ENCODE measurements at places on chromosomes 6 and 20. TPM values are rescaled to one million over a fixed set of nuclear protein-coding genes. Genes with fewer than 3 reads are reported as not detected.
A peak's percentile ranks its signal among the peaks of the same experiment; 100 is the strongest.

- no peak for DNase-seq
These were observed 48.7 kb downstream of the BCAS4 start for GRCh38 chr20:50843331-50844276.

DNA sequence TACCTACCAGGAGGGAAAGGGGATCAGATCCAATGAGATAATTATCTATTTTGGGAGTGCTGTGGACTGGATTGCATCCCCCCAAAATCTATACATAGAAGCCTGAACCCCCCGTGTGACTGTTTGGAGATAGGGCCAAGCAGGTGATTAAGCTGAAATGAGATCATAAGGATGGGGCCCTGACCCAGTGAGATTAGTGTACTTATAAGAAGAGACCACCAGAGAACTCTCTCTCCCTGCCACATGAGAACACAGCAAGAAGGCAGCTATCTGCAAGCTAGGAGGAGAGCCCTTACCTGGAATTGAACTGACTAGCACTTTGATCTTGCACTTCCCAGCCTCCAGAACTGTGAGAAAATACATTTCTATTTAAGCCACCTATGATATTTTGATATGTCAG lies 132.2 kb upstream of the NOX3 start:
- DNase-seq = no peak

DNA sequence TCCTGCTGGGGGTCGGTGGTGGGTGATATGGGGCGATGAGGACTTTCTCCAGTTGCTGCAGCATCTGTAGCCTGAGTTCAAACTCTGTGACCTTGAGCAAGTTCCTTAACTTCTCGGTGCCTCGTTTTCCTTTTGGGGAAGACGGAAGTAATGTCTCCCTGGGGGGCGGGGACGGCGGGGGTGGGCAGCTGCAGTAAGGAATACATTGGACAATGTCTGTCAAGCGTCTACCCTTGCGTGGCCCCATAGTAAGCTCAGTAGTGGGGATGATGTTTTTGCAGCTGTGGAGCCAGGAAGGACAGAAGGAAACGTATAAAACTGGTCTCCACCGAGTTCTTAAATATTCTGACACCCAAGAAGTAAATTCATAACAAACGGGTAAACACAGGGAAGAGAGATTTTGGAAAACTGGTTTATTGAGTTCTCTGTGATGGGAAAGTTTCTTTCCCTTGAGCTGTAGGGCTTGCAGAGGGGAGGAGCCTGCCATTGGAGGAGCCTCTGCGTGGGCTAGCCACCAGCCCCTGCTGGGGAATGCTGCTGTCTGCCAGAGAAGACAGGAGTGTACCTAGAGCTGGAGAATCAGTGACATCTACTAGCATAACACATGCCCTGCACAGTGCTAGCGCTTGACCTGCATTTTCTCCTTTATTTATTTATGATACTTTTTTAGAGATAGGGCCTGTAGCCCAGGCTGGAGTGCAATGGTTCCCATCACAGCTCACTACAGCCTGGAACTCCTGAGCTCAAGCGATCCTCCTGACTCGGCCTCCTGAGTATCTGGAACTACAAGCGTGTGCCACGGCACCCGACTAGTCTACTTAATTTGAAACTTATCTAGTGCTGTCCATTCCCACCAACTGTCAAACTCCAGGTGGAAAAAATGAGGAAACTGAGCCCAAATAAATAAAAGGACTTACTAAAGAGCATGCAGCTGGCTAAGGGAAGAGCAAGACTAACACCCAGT lies 1.2 kb upstream of the ACSS1 start:
- DNase-seq = peak; percentile 67

The COQ3 gene
- 10.1 TPM for total RNA-seq

The TRIM27 gene
- 98.8 TPM for total RNA-seq

The IL20RA gene
- 0.28 TPM for total RNA-seq
